ENCODE measurements at places on chromosomes 1 and 21.
A peak's percentile ranks its signal among the peaks of the same experiment; 100 is the strongest.

GRCh38 chr1:47592296-47593012, 154.6 kb downstream of the FOXD2 start:
- DNase-seq, result no peak

DNA sequence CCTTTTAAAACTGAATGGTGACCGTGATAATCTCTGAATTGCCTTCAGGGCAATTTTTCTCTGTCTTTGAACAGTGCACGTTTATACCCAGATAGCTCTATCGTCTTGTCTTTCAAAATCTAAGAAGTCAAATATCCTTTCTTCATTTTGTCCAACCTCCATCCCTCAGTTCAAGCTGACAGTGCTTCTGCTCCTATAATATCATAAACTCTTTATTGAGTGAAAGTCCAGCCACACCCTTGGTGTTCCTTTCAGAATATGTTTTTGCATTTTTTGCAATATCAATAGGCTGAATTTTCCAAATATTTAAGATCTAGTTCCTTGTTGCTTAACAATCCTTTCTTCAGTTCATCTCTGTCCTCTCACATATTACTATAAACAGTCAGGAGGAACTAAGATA, 35.1 kb upstream of the FRRS1 start:
- DNase-seq, result no peak

- no peak for DNase-seq
Observed at GRCh38 chr21:34526618-34527290, 14.7 kb upstream of the KCNE1 start.

- DNase-seq, result peak; percentile 90
Observed at GRCh38 chr1:156740741-156741480, at the start of gene MRPL24. MRPL24 (minus strand) TSS chr1:156741088; CDS start chr1:156738704, 2,384 bp downstream.

DNA sequence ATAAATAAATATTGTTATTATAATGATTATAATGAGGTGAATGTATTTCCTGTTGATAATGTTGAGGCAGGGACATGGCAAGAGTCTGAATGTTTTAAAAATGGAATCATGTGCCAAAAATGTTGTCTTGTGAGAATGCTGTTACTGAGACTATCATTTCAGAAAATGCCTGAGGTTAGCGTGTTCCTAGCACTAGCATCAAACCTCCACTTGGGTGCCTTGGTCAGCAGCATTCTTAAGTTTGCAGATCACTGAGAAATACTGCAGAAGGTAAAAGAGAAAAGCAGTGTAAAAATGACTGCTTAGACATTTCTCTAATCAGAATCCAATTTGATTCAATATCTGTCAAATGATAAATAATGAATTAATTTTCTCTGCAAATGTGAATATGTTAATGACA, 50.8 kb downstream of the OLFM3 start:
- DNase-seq, result no peak

- no peak for DNase-seq
Observed at GRCh38 chr1:198125995-198126735, 30.6 kb upstream of the NEK7 start.

DNA sequence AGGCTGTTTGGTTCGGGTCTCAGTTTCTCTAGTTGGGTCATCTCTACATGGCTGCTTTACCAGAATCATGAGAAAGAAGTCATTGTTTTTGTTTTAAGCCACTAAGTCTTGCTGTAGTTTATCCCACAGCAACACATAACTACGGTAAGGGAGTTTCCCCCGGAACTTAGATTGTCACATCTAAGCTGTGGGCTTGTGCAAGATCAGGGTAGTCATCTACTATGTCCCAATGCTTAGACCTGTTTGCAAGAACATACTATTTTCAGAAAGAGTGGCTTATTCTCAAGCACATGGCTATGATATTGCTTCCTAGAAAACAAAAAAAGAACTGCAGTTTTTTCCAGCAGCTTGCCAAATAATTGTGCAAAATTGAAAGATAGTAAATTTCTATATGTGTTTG, 18.0 kb upstream of the OLIG2 start:
- no peak for DNase-seq

DNA sequence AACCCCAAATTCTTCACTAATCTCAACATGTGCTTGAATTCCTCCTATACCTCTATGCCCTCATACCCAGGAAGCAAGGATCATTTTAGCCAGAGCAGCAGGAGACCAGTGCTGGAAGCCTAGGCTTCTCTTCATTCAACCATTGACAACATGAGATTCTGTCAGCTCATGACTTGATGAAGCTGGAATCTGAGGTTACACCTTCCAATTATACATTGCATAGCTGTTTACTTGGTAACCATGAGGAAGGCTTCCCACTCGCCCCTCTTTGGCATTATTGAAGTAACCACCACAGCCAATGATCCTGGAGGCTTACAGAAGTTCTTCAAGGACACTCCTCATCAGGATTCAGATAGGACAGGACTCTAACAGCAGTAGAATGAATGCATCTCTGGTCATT, 160.3 kb downstream of the TPR start:
- DNase-seq, result no peak

DNA sequence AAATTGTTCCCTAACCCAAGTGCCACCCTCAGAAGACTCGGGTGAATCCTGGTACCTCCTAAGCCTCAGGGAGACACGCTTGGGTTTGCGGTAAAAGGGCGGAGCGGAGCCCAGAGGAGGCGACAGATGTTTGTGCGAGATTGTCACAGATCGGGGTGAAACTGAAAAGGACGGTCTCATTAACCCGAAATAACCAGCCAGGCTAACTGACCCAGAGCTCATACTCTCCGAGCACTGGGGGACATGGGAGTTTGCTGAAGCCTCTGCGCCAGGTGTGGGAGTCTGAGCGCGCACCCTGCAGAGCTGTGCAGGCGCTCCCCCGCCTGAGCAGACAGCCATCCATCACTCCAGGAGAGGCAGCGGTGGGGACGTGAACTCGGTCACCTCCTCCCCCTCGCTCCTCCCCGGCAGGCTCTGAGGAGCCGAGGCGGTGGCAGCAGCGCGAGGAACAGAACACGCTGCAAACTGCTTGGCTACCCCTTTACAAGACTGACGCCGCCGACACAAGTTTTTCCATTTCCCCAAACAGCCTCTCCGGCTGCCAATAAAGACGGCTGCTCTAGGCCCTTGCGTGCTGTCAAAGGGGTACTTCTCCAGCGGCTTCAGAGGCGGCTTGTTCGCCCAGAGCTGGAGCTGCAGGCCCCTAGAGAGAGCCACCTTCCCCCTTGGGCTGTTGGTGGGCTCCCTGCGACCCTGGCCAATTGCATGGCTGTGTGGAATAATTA, 43.5 kb downstream of the RRAGC start:
- no peak for DNase-seq

- no peak for DNase-seq
Observed at GRCh38 chr1:90922996-90923395, 98.8 kb downstream of the ZNF644 start.

DNA sequence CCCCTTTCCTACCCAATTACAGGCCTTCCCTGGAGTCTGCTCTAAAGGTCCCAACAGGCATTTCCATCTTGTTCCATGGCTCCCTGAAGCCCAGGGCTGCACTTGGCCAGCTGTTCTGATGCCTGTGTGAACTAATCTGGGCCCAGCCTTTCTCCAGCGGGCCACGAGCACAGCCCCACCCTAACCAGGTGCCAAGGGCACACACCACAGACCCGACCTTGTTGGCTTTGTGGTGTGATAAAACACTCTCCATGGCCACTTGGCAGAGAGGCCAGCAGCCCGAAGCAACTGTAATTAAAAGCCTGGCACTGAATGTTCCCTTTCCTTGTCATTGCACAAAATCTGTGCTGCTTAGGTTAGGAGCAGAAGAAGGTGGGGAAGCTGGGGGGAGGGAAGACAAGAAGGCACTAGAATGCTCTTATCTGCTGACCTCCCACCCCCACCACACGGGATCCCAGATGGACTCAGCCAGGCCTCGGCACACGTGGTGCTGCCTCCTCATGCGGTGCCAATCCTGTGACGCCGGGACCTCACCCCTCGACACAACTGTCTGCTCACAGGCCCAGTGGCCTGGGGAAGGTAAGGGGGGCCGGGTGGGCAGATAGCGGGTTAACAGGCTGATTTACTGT, 9.9 kb downstream of the HCRTR1 start:
- DNase-seq, result no peak

GRCh38 chr1:7784492-7785071, 491 bp downstream of the PER3 start:
- DNase-seq, result no peak

DNA sequence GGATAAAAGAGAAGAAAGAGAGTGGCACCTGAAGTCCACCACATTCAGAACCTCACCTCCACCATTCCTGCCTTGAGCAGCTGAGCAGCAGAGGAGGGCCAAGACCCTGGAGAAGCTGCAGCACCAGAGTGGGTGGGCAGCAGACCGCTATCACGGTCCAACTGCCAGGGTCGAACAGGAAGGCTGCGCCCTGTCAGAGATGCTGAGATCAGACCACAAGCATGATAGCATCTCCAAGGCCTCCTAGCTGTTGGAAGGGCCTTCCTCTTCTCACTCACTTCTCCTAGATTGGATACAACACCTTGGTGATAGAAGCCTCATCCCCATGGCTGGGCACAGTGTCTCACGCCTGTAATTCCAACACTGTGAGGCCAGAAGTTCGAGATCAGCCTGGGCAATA, 12.1 kb upstream of the SLC45A3 start:
- DNase-seq, result no peak

DNA sequence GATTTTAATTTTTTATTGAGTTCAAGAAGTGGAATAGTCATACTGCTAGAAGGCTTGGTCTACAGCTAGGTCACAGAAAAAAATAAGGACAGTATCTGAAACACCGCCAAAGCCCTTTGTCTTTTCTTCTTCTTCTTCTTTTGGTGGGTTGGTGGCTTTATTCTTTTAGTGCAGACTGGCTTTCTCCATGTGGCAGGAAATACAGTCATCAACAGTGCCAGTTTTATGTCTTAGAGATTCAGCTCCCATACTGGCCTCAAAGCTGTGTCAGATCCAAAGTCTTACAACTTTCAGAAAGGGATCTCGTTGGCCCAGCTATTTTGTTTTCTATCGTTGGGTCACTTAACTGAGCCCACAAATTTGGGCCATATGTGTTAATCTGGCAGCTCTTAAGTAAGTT, 58.2 kb downstream of the FNBP1L start:
- DNase-seq, result no peak

DNA sequence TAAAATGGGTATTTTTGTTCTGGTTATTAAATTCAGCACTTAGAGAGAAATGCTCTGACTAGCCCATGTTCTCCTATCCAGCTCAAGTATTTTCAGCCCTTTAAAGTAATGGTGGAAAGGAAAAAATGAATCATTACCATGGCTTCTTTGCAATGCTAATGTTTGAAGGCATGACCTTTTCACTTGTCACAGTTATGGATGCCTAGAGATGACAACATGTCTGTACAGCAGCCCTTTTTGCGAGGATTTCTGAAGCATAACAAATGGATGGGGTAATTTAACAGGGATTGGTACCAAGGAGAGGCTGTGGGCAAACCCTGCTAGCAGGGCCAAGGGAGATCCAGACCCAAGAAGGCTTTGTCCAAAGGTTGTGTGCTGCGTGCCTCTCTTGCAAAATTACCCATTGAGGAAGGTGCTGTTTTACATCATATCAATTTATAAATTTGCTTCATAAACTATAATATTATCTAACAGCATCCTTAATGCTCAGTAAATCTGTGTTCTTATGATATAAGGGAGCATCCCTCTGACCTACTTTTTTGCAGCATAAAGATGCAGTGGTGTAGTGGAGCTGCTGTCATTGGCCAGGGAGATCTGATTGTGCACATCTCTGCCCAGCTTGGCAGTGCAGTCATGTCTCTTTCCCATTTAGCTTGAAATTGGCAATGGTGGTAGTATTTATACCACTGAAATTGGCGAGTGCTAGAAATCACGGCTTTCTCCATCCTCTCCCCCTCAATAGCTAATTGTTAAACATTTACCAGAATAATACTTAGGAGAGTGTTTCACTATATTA, 327.1 kb downstream of the PCP4 start:
- no peak for DNase-seq

DNA sequence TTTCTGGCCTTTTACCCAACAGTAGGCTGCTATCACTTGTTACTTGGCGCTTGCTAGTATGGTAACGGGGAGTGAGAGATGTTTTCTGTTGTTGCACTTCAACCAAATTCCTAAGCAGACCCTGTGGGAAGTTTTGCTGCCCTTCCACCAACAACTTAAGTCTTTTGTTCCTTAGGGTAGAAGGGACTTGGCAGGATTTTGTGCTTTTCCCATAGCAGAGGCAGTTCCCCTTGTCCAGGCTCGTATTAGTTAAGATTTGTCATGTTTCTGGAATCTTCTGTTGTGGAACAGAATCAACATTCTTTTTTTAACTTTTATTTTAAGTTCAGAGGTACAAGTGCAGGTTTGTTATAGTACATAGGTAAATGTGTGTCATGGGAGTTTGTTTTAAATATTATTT, 73.2 kb upstream of the SGIP1 start:
- DNase-seq, result no peak

GRCh38 chr1:222335586-222335985, 212.3 kb downstream of the HHIPL2 start:
- no peak for DNase-seq

- DNase-seq, result peak; percentile 16
Observed at GRCh38 chr1:25054526-25055323, 124.6 kb upstream of the RUNX3 start.

GRCh38 chr1:223341121-223341520, 22.9 kb downstream of the SUSD4 start:
- no peak for DNase-seq

GRCh38 chr1:39576016-39576657, 453 bp downstream of the PABPC4 start:
- peak; percentile 63 for DNase-seq
